ENCODE measurements at places on chromosomes 2 and 18. TPM values are rescaled to one million over a fixed set of nuclear protein-coding genes. Genes with fewer than 3 reads are reported as not detected.
A peak's percentile ranks its signal among the peaks of the same experiment; 100 is the strongest.

DNA sequence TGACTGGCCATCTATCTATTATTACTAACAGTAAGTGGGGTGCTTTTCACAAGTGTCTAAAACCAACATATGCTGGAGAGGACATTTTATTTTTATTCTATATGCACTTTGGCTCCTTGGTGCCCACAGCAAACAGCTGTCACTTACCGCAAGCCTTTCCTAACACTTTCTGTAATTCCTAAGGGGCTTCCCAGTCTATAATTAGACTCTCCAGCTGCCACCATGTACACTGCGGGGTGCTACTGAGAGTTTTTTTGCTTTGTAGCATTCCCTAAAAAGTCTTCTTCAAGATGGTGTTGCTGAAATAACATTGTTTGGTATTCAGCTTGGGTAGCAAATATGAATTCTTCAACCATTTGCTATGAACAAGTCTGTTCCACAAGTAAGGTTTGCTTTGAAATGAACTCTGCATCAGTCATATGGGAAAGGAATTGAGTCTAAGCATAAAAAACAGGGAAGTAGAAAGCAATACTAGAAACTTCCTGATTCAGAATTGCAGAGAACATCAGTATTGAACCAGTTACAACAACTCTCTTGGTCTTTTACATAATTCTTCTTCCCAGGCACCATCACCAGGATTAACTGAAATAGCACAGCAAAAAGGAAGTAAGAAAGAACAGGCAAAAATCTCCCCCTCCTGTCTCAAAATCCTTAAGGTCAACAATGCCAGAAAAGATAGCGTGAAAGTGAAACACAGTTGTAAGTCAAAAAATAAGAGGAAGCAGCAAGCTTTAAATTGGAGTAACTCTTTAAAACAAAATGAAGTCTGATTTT is 28.6 kb downstream of the EPB41L3 start:
- peak; percentile 39 for DNase-seq

DNA sequence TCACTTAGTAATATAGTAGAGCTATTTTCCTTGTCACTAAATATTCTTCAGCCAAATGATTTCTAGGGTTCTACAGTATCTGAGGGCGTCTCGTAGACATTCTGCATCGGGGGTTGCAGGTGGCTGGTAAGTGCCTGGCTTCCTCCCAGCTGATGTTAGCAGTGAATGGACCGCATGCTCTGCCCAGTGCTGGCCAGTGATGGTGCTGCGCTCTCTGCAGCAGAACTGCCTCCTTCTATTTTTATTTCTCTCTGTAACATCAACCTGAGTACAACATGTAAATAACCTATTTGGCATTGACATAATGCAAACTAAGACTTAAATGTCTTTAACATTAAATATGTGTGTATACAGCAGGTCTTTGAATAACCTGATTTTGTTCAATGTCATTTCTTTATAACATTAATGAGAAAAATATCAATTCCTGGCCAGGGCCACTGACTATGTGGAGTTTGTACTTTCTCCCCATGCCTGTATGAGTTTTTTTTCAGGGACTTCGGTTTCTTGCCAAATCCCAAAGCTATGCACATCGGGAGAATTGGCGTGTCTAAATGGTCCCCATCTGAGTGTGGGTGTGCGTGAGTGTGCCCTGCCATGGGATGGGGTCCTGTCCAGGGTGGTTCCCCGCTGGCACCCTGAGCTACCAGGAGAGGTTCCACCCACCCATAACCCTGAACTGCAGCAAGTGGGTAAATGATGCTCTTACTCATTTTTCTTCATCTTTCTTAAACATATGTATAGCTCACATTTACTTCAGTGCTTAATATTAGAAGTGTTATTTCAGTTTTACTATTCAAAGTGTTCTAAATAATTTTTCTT is 278.2 kb upstream of the EPAS1 start:
- no peak for DNase-seq

DNA sequence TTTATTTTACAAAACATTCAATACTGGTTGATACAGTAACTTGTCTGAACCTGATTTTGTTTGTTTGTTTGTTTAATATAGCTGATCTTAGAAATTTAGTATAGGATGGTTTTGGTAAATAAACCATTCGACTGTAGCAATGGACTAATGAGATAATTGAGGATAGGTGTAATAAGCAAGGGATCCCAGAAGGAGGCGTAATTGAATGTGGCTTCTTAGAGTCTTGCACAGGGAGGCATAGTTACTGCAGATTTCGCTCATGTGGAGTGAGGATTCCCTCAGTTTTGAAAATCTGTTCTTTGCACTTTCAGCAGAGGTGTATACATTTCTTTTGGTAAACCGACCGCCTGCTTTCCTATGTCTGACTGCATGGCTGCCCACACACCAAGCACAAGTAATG is 709.6 kb downstream of the SOCS6 start:
- peak; percentile 6 for DNase-seq

- no peak for DNase-seq
These were observed 96.8 kb downstream of the UXS1 start for GRCh38 chr2:106097038-106098000.

- no peak for DNase-seq
These were observed 100.8 kb downstream of the EPC2 start for GRCh38 chr2:148745151-148745851.

DNA sequence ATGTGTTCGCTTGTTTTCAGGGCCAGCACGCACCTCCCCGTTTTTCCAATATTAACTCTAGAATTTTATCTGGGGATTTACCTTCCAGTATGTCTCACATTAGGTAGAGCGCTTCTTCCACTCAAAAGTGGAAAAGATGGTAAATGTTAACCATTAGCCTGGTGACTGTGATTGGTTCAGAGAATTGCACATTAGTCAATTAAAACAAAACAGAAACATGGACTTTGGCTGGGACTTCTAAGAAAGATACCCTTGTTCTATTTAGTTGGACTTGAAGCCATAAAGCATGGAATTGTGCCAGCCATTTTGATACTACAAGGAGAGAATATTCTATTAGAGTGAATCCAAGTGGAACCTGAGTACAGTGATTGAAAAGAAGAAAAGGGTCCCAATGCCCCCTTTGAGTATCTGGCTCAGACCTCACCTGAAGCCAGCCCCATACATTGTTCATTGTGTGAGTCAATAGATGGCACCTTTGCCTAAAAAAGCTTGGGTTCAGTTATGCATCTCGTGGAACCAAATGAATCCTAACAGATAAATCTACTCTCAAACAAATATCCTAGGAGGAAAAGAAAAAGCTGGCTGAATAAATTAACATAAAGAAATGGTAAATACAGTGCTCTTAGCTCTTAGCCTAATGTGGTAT is 354.3 kb downstream of the IRS1 start:
- no peak for DNase-seq

- DNase-seq, result no peak
These were observed 96.5 kb downstream of the SEPTIN10 start for GRCh38 chr2:109517118-109517889.

DNA sequence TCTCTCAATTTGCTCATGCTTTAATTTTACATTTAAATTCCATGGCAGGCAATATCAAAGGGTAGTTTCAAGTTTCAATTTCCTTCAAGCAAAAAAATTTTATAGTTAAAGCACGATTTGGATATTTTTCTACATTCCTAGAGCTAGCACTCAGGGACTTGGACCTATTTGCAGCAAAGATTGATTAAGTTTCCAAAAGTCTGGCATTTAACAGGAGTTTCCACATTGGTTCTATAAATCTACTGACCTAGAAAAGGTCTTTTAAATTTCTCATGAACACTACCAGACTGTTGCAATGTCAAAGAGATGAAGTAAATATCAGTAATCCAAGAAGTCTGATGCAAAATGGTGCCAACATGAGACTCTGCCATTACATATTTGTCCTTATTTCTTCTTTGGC is 253.7 kb upstream of the LINC00305 start:
- DNase-seq, result no peak

DNA sequence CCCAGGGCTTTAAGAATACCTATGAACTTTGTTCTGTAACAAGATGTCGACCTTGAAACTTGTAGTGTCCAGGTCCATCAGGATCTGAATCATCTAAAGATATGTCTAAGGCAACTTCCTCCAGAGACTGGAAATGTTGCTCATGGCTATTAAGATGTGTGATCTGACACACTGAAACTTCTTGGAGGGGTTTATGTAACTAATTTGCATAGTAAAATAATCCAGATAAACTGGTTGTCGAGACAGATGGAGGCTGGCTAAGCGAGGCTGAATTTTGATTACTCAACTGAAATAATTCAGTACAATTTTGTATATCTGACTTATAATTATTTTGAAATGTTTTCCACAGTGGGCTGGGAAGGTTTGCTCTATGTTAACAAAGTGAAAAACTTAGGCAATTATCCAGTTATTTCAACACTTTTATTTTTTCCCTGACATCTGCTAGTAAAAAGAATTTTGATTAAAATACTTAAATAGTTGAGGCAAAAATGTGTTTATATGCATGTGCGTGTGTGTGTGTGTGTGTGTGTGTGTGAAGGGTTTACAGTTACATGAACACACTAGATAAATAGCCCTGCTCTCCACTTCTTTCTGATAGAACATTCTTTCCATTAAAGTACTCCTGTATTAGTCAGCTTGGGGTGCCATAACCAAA is 11.4 kb upstream of the MAP3K20 start:
- no peak for DNase-seq

The TMEM18 gene
- 20.0 TPM for total RNA-seq

The IL36B gene
- total RNA-seq, result not detected

The DSC1 gene
- total RNA-seq, result not detected

The ALLC gene
- total RNA-seq, result not detected

The NEB gene
- total RNA-seq, result 74.9 TPM

The ASAP2 gene
- 27.8 TPM for total RNA-seq
